ENCODE measurements at places on chromosomes 3 and 15.

DNA sequence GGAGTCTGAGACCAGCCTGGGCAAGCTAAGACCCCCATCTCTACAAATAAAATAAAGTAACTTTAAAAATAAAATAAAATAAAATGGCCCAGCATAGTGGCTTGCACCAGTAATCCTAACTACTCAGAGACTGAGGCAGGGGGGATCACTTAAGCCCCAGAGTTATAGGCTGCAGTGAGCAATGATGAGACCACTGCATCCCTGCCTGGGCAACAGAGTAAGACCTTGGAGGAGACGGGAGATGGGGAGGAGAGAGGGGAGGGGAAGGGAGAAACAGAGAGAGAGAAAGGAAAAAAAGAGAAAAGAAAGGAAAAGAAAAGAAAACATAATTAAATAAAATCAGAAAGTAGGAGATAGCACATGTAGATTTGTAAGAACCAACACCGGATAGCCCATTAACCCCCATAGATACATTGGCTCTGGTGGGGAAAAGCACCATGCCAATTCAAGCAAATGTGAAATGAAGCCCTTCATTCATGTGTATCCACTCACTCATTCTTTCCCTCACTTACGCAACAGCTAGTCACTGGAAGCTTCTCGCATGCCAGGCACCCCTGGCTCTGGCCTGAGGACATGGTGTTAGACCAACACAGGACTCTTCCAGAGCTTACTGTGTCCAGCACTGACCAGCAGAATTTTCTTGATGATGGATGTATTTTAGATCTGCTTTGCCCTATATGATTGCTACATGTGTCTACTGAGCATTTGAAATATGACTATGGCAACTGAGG, 183.2 kb downstream of the MAGI1 start:
- no peak for DNase-seq

GRCh38 chr15:48989170-48989569, 25.5 kb upstream of the SHC4 start:
- no peak for DNase-seq

DNA sequence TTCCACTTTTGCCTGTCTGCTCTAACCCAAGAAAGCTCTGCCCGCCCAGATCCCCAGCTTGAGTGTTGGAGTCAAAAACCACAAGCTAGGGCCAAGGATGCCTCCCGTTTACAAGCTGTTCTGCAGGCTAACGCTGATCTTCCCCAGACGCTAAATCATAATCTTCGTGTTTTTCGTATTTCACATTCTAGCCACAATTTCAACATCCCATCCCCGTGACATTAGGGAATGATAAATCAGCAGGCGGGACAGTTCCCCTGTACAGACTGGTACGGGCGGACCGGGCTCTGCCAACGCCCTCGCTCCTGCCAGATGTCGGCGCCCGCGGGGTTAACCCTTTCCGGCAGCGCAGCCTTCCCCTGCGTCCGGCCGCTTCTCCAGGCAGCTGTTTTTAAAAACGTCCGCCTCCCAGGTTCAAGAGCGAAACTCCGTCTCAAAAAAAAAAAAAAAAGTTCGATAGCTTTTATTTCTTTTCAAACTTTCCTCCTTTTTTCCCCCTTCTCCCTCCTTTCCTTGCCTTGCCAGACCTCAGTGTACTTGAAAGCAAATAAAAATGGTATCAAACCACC, 81.0 kb upstream of the BNC1 start:
- DNase-seq, result no peak

- DNase-seq, result no peak
These were observed 59.6 kb downstream of the COL6A6 start for GRCh38 chr3:130576375-130577266.

DNA sequence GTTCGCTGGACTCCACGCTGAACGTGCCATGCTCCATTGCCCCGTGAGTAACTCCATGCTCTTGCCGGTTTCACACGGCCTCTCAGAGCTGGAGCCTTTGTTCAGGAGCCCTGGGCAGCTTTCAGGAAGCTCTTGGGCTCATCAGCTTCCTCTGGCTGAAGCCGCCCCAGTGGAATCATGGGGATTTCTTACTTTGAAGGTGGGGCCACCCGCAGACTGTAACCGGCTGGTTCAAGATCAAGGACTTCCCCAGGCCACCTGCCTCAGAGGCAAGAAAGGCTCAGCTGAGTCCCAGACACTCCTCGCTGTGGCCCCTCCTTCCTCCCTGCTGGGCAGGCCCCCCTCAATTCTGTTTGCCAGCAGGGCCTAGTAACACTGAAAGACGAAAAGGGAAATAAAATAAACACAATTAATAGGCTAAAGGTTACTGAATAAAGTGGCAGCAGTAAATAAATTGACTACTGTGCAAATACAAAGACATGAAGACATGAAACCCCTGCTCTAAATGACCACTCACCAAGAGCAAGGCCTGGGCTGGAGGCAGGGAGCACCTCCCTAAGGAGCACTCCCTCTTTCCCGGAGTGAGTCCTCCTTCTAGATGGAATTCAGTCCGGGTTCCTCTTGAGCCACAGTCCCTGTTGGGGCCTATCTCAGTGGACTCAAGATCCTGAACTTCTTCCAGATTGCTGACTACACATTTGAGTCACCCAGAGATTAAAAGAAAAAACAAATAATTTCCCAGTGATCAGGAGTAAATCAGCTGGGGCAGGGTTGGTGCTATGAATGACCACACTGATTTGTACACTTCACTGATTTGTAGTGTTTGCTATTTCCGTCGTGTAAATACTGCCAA, 51.0 kb downstream of the ZDHHC19 start:
- no peak for DNase-seq
